IMR-90 (cell line): ENCODE measurements at places on chromosomes 12 and 14. TPM values are rescaled to one million over a fixed set of nuclear protein-coding genes. Genes with fewer than 3 reads are reported as not detected.

DNA sequence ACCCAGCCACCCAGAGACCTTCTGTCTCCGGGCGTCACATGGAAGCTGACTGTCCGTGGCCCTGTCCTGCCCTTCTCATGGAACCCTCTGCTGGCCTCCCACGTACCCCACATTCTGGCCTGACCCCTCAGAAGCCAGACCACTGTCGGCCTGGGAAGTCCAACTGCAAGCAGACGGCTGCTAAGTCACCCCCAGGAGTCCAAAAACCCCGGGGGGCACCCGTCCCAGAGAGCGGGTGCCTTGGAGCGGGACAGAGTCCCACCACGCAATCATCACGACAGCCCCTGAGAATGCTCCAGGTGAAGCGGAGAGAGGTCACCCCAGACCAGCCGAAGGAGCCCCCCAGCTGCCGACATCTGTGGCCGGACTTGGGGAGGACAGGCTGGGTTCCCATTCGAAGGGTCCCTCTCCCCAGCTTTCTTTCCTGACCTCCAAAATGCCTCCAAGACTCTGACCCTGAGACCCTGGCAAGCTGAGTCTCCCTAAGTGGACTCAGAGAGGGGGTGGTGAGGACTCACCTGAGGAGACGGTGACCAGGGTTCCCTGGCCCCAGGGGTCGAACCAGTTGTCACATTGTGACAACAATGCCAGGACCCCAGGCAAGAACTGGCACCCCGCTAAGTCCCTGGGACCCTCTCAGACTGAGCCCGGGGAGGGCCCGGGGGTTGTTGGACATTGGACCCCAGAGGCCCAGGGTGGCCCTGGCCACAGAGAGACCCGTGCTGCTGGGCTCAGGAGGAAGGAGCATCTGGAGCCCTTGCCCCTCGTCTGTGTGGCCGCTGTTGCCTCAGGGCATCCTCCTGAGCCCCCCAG lies 337.1 kb downstream of the TMEM121 start:
- DNase-seq: no peak

Gene RNASE1
- not detected in 2 replicates for total RNA-seq

GRCh38 chr12:56728139-56728861 lies 3.2 kb upstream of the NACA start:
- no peak for DNase-seq

DNA sequence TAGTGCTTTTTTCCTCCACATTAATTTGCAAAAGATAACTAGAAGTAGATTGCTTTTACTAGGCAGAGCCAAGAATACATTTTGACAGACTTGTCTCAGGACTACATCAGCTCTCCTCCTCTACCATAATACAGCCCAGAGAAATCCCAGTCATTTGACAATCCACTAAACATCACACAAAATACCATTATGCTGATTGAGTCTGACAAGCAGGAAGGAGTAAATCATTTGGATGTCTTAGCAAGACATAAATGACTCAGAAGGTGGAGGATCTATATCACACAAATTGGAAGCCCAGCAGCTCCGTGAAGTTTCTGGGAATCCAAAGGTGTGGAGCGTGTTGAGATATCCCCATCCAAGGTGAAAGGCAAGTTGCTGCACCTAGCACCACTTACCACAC lies 75.4 kb upstream of the FKBP4 start:
- DNase-seq: no peak

GRCh38 chr12:50859621-50860310 lies 17.0 kb downstream of the TMPRSS12 start:
- DNase-seq: no peak

Gene TAS2R13
- total RNA-seq: 0.90 and 1.4 TPM in 2 replicates

Gene VAMP1
- 7.2 and 7.5 TPM in 2 replicates for total RNA-seq

DNA sequence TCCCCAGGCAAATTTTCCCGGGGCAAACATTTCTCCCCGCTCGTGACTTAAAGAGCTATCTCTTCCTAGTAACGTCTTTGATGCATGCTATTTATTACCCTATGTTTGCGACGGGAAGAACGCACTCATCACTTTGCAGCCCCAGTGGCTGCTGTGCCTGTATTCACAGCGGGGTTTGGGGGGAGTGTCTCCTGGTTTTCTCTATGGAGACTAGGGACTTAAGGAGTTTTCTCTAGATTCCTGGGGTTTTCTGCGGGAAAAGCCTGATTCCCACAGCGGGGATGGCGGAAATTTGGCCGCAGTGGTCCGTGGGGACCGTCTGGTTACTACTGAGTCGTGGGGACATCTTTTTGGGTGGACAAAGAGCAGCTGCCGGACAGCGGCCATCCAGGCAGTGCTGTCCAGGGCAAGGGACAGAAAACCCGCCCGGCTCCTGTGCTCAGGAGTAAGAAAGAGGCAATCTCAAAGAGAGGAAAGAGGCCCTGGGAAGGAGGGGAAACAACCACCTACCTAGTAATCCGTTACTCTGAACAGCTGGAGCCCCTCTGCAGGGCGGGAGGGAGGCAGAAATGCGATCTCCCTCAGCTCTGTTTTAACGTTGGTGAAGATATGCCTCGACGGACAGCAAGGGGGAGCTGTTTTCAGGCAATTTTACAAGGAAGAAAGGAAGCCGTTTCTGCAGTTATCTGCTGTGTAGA lies 771 bp upstream of the AVPR1A start:
- peak; percentile 24 for DNase-seq

Gene UBE3B
- total RNA-seq: 18.8 and 19.4 TPM in 2 replicates

GRCh38 chr14:100422556-100423316 lies 99.6 kb downstream of the SLC25A47 start:
- peak; percentile 49 for DNase-seq

GRCh38 chr12:102061560-102062418 lies at the start of gene WASHC3:
WASHC3 (minus strand) TSS chr12:102061991; CDS start chr12:102061962, 29 bp downstream.
- peak; percentile 88 for DNase-seq

DNA sequence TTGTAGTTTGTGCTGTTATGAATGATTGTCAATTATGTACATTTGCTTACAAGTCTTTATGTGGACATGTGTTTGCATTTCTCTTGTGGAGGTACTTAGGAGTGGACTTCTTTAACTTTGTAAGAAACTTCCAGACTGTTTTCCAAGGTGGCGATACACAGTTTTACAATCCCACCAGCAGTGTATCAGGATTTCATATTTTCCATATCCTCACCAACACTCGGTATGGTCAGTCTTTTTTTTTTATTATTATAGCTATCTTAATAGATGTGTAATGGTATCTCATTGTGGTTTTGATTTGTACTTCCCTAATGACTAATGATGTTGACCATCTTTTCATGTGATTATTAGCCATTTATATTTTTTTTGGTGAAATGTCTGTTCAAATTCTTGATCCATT lies 73.7 kb upstream of the KCNH3 start:
- DNase-seq: no peak

DNA sequence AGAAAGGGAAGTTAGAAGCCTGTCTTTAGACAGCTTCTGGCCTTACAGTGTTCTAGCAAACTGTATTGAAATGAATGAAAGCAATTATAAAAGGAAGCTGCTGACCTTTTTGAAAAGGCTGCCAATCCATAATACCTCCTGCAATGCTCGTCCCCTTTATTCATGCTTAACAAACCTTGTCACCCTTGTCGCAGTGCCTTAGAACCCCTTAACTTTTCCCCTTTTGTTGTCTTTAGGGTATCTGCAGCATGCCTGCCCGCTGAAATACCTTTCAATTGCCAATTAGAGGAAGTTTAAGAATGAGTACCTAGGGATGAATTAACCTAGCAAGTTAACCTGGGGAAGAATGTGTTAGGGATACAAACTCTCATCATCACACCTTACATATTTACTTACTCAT lies 731.2 kb downstream of the RERGL start:
- no peak for DNase-seq

DNA sequence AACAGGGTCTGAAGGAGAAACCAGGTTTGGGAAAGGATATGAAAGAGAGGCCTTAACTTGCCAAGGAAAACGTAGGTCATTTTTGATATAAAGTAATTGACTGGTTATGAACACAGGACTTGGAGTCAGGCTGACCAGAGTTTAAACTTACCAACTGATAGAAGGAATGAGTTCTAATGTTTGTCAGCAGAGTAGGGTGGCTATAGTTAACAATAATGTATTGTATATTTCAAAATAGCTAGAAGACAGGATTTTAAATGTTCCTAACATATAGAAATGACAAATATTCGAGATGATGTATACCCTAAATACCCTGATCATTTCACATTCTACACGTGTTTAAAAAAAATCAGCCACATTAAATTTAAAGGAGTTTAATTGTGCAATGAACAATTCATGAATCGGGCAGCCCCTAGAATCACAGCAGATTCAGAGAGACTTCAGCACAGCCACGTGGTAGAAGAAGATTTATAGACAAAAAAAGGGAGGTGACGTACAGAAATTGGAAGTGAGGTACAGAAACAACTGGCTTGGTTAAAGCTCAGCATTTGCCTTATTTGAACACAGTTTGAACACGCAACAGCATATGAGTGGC lies 52.5 kb upstream of the PLEKHG7 start:
- DNase-seq: no peak

DNA sequence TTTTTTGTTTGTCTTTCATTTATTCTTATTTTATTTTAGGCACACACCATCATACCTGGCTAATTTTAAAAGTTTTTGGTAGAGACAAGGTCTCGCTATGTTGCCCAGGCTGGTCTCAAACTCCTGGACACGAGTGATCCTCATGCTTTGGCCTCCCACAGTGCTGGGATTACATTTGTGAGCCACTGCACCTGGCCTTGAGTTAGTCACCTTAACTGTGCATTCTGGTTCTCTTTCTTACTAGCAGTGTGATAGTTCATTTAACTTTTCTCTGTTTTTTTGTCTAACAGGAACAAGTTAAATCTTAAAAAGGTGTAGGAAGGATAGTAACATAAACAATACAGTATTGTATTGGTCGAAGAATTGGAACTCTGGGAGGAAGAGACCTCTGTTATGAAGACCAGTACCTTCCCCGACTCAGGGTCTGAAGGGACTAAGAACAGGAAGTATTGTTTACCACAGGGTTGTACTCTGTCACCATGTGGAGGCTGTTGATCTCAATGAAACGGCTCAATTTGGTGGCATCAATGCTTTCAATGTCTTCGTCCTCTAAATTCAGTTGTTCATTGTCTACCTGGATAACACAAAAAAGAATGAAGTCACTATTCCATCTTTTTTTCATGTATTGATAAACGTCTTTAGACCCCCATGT lies 17.7 kb downstream of the ERP27 start:
- DNase-seq: no peak

DNA sequence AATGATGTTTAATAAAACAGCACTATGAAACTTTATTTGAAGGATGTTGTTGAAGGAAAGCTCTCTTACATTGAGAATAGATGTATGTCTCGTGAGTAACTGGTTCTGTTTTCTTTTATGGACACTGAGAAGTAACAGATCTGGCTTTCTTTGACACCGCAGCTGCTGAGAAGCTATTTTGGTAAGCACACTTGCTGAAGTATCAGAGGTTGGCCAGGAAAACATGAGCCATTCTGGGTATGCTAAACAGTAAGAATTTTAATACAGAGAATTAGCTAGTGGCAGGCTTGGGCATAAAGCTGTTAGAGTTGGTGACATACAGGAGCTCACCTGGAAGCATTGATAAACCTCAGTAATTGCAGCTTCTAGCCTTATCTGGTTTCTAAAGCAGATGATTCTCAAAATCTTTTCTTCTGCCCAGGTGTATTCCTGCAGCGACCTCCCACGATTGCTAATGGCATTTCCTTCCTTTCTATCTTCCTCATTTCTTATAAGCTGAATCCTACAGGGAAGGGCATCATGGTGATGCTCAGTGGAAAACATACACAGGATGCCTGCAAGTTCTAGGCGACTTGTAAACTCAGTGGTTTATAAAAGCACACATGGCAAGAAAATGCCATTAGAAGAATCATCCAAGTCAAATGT lies 291.6 kb upstream of the SLC16A7 start:
- DNase-seq: no peak

- DNase-seq: no peak
These were observed 2.1 kb upstream of the TEDC1 start for GRCh38 chr14:105488781-105489541.
